ENCODE measurements at places on chromosomes 16 and 17.
A peak's percentile ranks its signal among the peaks of the same experiment; 100 is the strongest.

DNA sequence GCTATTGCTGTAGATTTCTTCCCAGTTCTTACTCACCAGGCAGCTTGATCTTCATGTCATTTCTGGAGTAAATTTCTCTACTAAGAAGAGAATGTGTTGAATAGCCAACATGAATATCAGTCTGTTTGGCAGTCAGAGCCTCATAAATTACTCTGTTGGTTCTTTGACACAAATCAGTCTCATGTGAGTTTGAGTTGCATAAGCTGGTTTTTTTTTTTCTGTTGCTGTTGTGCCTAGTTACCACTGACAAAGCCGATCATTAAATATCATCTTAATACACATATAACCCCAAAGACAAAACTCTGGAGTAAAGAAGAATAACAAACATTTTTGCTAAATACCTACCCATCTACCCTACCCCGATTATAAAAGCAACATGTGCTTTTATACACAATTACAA, 240.5 kb upstream of the KCNJ16 start:
- DNase-seq = no peak

GRCh38 chr17:53950207-53950857, 127.6 kb downstream of the KIF2B start:
- no peak for DNase-seq

DNA sequence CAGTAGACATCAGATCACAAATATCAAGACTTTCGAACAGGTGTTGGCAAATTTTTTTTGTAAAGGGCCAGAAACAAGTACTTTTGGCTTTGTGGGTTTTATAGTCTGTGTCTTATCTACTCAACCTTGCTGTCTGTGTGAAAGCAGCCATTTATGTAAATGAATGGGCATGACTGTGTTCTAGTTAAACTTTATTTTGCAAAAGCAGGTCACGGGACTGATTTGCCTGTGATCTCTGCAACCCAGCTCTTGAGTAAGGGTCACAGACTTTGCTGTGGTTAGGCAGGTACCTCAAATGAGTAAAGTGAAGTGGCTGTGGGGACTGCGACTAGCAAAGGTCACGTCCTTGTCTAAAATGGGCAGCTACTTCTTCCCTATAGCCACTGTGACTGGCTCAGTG, 136.5 kb downstream of the FTO start:
- DNase-seq = no peak

GRCh38 chr16:7218936-7219335, 113.7 kb upstream of the RBFOX1 start:
- no peak for DNase-seq

GRCh38 chr17:32483451-32484019, 3.3 kb upstream of the CDK5R1 start:
- DNase-seq = peak; percentile 34

DNA sequence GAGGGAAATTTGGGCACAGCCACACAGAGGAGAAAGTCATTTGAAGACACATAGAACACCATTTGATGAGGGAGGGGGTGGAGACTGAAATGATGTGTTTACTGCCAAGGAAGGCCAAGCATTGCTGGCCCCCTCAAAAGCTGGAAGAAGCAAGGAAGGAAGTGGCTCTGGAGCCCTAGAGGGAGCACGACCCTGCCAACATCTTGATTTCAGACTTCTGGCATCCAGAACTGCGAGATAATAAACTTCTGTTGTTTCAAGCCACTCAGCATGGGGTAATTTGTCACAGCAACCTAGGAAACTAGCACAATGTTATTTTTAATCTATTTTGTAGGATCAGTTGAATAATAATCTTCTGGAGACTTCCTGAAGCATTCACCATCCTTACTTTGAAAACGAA, 314.8 kb upstream of the GOT2 start:
- no peak for DNase-seq

- DNase-seq = no peak
These were observed 119.8 kb downstream of the HIC1 start for GRCh38 chr17:2174468-2175293.

DNA sequence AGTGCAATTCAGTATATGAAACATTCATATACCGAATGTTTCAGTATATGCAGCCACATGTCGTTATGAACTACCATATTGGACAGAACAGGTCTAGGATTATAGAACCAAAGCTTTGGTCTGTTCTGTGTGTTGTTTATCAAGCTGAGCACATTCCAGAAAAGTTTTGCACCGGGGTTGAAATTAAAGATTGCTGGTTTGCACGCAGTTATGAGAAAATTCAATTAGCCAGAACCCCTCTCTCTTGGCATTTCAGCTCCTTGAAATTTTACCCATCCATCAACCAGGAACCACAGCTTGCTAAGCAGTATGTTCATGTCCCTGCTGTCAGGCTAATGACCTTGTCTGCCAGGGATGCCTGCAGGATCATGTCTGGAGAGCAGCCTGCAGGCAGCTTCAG, 9.5 kb downstream of the KRT32 start:
- no peak for DNase-seq

DNA sequence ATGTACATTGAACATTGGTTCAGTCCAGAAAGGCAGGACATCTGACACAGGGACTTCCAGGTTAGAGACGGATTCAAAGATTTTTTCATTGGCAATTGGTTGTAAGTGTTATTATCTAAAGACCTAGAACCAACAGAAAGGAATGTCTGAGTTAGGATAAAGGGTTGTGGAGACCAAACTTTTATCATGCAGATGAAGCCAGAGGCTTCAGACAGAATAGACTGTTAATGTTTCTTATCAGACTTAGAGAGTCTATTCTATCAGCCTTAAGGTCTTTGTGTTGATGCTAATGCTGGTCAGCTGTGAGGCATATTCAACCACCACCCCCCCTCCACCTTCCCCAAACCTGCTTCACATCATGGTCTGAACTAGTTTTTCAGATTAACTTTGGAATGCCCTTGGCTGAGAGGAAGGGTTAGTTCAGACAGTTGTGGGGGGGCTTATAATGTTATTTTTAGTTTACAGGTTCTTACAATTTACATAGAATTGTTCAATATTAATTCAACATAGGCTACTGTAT, 2.1 kb upstream of the ITGB3 start:
- no peak for DNase-seq

- DNase-seq = no peak
These were observed 11.7 kb downstream of the CAVIN1 start for GRCh38 chr17:42411361-42411760.

- no peak for DNase-seq
These were observed 50.8 kb upstream of the MYH10 start for GRCh38 chr17:8681170-8681949.

DNA sequence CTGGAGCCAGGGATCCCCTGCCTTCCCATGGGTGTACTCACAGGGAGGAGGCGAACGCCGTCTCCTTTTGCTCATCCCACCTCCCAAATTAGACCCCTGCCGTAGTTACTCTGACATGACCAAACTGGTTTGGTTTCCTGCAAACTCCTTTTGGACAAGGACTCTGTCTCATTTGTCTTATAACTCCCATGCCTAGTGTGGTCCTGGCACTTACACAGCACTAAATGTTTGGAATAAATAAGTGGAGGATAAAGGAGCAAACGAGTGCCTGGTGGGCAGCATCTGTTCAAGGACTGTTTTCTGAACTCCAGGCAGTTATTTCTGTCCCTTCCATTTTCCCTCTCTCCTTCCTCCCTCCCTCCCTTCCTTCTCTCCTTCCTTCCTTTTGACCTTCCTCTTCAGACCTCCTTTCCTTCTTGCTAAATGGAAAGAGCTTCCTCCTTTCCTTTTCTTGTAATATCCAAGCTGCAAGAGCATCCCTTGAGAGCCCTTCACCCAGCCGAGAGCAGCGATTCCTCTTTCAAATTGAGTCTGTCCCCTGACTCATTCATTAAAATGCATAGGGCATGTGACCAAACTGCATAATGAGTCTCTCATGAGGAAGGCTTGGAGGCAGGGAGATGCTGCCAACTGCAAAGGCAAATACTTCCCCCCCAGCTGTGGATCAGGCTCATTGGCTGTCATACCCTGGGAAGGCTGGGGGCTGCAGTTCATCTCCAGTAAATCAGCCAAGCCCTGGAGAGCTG, 36.8 kb downstream of the CHD9 start:
- no peak for DNase-seq

- DNase-seq = peak; percentile 72
These were observed 13.7 kb upstream of the LGALS3BP start for GRCh38 chr17:78993241-78993956.

- DNase-seq = no peak
These were observed 229.9 kb upstream of the SDK2 start for GRCh38 chr17:73874008-73874720.

DNA sequence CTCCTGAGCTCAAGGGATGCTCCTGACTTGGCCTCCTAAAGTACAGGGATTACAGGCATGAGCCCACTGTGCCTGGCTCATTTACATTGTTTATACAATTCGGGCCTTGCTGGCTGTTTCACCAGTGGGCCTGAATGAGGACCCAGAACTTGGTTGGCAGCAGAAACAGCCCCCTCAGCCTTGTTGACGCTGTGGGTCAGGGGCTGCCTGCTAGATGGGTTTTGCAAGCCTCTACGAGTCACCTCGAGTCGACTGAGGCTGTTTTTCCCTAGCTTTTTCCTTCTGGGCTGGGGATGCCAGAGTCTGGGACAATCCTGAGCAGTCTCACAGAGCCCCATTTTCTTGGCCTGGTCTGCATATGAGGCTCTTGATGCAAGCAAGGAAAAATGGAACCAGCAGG, 16.1 kb downstream of the PPL start:
- no peak for DNase-seq

- peak; percentile 36 for DNase-seq
These were observed 29.7 kb upstream of the MRPS23 start for GRCh38 chr17:57879437-57880085.

DNA sequence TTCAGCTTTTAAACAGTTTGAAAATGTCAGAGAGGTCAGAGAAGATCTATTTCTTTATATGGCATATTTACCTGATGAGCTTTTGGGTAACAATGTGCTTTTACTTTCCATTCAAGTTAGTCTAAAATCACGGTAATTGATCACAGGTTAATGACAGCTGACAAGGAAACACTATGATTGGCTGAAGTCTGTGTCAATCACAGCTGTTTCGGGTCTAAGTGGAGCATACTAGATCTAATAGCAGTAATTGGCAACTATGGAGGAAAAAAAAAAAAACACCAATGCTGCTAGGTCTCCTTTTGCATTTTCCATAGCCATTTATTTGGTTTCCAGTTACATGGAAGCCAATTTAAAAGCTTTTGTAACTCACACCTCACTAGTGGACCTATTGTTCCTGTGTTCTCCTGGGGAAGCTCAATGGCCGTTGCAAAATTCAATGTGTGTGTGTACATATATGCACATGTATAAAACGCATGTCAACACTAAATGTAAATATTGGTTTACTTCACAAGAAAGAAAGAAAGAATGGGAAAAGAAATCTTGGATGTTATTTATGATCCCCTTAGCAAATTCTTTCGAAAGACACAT, 568.3 kb upstream of the ZFHX3 start:
- DNase-seq = no peak
